ENCODE measurements at places on chromosomes 12 and 14.

DNA sequence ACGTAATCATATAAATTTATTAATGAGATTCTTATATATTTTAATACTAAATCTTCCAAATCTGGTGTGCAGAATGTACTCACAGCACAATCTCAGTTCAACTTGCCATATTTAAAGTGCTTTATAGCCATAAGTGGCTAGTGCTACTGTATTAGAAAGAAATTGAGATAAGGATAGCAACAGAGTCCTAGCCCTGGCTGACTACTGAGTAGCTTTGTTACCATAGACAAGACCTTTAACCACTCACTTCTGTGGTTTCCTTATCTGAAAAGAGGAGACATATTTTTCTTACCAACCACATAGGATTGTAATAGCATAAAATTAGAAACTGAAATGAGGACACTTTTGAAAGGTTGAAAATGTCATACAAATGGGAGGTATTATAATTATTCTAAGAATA, 2.0 kb upstream of the CHURC1 start:
- no peak for DNase-seq

DNA sequence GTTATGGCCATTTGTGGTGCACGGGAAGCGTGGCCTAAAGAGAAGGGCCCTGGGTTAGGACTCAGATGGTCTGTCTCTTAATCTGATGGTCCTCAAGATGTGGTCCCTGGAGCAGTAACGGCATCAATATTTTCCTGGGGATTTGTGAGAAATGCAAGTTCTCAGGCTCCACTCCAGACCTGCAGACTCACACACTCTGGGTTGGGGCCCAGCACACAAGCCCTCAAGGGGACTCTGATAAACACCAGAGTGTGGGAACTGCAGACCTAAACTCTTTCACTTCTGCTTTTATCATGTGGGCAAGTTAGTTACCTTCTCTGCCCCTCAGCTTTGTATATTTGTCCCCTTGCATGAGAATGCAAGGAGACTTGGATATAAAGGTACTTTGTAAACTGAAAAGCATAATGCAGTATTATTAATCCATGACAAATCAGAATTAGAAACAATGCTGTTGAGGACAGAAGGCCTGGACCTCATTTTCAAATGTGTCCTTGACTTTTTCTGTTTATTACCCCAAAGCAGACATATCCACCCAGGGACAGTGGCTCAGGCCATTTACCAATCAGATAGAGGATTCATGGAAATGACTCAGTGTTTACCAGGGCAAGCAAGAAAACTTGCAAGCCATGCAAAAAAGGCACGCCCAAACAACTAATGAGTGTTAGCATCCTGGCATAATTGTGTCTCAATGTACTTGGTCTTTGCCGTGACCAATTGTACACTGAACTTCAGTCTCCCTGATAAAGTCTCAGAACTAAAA, 157.0 kb downstream of the ASCL1 start:
- no peak for DNase-seq

- DNase-seq: no peak
Measured at GRCh38 chr14:51539571-51540037, 112.1 kb upstream of the FRMD6 start.

- DNase-seq: no peak
Measured at GRCh38 chr14:33052943-33053342, 114.3 kb downstream of the NPAS3 start.

DNA sequence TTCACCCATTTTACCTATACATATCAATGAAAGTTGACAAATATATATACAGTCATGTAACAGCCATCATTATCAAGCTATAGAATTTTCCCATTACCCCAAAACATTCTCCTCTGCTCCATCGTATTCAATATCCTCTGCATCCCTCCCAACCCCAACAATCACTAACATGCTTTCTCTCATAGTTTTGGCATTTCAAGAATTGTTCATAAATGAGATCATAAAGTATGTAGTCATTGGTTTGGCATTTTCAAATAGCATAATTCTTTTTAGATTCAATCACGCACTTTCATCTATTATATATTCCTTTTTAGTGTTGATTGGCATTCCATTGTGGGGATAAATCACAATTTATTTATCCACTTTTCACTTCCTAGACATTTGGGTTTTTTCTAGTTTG, 866.0 kb upstream of the TMEM132C start:
- DNase-seq: no peak

- no peak for DNase-seq
Measured at GRCh38 chr12:106107566-106107965, 31.2 kb downstream of the NUAK1 start.

Measured in activated CD4-positive, alpha-beta T cell treated with anti-CD3 and anti-CD28 coated beads, Interleukin-2, amount 50 U/mL, for 48 hours (primary cell).